ENCODE measurements at places on chromosomes 3 and 15. TPM values are rescaled to one million over a fixed set of nuclear protein-coding genes. Genes with fewer than 3 reads are reported as not detected.

The QRICH1 gene
- 102 TPM for total RNA-seq

The ZNF80 gene
- not detected for total RNA-seq

The CASR gene
- total RNA-seq: 0.05 TPM

The CMTM8 gene
- 3.4 TPM for total RNA-seq

The TGFBR2 gene
- 72.4 TPM for total RNA-seq

The CSPG5 gene
- total RNA-seq: 81.9 TPM
